Progenitor cell of endocrine pancreas (in vitro differentiated cells): ENCODE measurements at places on chromosomes 16 and 17.

GRCh38 chr17:57286399-57287105, 30.2 kb downstream of the MSI2 start:
- DNase-seq = no peak

DNA sequence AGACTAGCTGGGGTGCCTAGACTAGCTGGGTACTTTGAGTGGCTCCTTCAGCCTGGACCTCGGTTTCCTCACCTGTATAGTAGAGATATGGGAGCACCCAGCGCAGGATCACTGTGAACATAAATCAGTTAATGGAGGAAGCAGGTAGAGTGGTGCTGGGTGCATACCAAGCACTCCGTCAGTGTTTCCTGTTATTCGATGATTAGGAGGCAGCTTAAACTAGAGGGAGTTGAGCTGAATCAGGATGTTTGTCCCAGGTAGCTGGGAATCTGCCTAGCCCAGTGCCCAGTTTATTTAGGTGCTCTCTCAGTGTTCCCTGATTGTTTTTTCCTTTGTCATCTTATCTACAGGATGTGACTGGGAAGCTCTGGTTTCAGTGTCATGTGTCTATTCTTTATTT, 8.4 kb upstream of the TMEM235 start:
- no peak for DNase-seq

GRCh38 chr17:42920106-42920900, 19.7 kb downstream of the G6PC1 start:
- DNase-seq = no peak

DNA sequence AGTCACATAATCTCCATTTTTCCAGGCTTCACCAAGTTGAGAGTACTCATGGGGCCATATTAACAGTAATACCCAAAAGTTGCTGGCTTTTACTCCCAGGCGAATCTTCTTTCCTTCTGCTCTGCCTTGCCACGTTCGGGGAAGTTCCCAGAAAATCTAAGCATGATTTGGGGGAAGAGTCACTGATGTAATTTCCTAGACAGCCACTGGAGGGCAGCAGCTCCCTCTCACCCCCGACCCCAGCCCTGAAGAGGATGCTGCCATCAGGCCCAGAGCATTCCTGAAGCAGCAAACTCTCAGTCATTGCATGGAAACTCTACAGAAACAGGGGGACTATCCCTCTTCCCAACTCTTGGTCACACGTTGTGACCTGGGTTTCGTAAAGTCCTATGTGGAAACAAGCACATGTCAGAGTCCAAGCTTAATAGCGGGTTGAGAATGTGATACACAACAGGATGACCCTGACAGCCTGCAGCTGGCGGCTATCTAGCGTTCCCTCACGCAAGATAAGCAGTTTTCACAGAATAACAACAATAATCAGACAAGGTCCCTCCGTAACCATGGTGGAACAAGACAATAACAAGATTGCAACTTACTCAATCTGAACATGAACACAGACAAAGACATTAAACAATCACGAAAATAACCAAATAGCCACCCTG, 43.8 kb upstream of the DHX40 start:
- DNase-seq = peak; percentile 54

DNA sequence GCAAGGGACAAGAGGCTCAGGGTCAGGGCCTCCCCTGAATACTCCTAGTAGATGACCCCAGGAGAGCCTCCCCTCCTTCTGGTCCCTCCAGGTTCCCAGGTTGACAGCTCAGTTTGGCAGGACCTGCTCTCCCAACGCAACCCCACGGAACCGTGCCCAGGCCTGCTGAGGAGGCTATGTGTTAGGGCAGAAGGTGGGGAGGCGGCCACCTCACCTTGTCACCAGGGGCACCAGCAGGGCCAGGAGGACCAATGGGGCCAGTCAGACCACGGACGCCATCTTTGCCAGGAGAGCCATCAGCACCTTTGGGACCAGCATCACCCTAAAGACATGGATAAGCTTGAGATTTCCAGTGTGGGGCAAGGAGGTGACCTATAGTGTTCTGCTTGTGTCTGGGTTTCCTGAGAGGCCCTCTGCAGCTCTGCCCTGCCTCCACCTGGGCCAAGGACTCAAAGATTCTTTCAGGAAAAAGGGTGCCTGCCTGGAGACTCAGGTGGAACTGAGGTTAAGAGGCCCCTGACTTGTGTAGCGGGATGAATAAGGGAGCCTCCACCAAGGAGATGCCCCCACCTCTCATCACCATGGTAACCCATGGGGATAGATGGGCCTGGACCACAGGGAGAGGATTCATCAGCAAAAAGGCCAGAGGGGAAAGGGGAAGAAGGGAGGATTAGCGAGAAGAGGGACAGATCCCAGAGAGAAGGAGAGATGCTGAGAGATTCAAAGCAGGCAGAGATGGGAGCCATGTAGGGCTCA, 10.7 kb downstream of the COL1A1 start:
- DNase-seq = no peak

DNA sequence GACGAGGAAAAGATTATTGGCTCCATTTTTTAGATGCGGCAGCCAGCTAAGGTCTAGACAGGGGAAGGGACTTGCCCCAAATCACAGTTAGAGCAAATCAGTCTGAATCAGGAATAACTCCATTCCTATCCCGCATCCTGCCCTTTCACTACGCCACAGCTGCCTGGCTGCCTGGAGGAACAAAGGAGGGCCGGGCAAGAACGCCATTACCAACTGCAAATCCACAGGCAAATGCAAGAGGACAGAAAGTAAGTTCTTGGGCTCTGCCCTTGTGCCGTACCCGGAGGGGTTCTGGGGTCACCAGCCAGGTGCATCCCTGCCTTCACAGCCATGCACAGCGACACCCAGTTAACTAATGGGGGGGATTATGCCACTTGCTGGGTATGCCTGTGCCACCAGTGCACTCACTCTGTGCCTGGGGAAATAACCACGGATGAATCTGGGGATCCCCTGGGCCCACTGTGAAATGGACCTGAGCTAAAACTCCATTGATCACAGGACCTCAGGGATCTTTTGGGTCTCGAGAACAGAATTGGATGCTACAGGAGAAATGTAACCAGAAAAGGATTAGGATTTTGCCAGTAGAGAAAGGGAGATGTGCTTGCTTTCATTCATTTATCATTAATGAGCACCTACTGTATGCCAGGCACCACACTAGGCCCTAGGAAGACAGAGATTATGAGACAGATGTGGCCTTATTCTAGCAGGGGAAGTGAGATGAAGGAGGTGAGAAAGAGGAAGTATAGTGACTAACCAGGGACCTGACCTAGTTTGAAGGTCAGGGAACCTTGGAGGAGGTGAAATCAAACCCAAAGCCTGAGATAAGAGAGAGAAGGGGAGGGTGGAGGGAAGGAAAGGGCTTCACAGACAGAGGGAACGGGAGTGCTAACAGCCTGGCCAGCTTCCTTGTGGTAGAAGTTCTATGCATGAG, 17.7 kb downstream of the BCL7C start:
- DNase-seq = no peak

GRCh38 chr16:2044541-2044940, 3.1 kb downstream of the NTHL1 start:
- no peak for DNase-seq

GRCh38 chr16:19688396-19689024, 29.5 kb downstream of the KNOP1 start:
- no peak for DNase-seq

- no peak for DNase-seq
Observed at GRCh38 chr17:78324391-78325075, 35.3 kb downstream of the SOCS3 start.

DNA sequence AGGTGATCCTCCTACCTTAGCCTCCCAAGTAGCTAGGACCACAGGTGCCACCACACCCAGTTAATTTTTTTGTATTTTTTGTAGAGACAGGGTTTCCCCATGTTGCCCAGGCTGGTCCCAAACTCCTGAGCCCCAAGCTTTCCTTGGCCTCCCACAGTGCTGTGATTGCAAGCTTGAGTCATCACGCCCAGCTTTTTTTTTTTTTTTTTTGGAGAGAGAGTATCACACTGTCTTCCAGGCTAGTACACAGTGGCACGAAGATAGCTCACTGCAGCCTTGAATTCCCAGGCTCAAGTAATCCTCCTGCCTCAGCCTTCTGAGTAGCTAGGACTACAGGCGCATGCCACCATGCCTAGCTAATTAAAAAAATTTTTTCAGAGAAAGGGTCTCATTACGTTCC, 27.2 kb downstream of the HEATR9 start:
- no peak for DNase-seq

GRCh38 chr17:82215095-82215971, 2.7 kb upstream of the CCDC57 start:
- DNase-seq = no peak

DNA sequence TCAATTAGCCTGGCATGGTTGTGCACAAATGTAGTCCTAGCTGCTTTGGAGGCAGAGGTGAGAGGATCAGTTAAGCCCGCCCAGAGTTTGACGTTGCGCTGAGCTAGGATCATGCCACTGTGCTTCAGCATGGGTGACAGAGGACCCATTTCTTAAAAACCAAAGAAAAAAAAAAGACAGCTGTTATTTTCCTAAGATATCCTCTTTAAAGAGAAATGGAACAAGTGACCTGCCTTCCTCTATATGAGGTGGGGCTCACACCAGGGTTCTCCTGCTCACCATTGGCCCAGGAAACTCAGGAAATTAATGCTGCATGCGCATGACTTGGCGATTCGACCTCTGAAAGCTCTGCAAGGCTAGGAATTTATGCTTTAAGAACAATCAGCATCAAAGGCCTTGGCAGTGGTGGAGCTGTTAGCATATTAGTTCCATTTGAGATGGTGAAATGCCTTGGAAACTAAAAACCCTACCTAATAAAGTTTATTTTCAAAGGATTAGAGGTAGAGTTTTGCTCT, 108.3 kb downstream of the RBFOX1 start:
- no peak for DNase-seq

- DNase-seq = no peak
Observed at GRCh38 chr17:57939797-57940196, 15.4 kb downstream of the CUEDC1 start.
